Urothelium cell line (cell line): ENCODE measurements at places on chromosomes 5 and 9.

- DNase-seq = peak; percentile 55
Observed at GRCh38 chr5:10518347-10518746, 45.5 kb upstream of the ANKRD33B start.

DNA sequence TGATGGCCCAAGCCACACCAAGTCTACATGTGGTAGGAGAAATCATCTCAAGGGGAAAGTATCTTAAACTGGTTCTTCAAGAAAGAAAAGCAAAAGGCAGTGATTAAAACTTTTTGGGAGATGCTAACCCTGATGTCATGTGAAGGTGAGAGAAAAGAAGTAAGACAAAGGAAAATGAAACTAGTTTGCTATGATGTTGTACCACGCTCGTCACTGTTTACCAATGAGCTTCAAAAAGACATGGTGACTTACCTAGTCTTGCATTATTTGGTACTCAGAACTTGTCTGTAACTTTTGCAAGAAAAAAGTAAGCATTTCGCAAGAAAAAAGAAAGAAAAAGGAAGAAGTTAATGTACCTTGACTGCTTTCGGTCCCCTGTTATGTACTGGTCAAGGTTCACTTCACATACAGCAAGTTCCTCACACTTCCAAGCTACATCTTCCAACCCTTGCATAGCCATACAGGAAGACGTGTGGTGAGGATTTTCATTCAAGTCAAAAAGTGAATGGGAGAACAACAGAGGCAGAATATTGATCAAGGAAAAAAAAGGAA is 739.3 kb downstream of the NR2F1-AS1 start:
- no peak for DNase-seq

DNA sequence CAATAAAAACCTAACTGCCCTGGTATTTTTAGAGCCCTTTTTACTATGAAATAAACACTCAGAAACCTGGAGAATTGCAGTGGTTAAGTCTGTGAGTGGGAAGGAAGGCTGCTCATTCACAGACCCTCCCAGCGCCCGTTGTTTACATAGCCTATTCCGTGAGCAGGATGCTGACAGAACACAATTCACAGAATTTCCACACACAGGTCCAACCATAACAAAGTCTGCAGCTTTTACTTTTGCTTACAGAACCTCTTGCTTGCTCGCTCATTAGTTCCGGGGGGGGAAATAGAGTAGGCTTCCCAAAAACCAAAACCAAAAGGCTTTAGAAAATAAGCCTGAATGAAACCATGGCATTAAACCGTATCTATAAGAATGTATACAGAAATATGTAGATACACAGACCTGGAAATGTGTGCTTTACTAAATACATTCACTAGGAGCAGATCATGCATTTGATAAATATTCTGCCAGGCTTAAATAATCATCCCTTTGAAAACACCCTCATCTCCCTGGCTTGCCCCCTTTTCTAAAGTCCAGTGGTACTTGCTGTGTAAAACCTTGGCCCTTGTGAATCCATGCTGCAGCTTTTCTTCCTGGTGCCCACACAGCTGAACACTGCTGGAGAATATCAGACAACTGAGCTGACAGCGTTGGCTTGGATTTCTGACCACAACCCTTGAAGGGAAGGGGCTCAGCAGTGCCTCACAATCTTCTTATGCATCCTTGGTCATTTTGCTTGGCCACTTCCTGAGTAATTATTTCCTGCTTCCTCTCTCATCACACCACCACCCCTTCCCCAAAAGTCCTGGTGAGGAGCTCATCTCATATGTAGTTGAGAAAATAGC is 128.0 kb downstream of the FANCC start:
- no peak for DNase-seq

DNA sequence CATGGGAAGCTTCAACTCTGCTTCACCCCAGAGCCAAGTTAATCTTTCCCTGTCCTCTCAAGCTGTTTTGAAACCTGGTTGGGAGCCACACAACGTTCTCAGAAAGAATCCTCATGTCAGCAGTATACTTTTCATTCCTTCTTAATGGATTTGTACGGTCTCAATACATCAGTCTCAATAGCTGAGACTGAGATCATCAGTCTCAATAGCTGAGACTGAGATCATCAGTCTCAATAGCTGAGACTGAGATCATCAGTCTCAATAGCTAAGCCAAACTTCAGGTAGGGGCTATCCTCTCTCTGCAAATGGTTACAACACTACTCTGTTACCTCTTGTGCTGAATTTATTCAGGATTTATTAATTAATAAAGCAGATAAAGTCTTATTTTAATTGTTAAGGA is 1317.4 kb upstream of the CDH9 start:
- no peak for DNase-seq

DNA sequence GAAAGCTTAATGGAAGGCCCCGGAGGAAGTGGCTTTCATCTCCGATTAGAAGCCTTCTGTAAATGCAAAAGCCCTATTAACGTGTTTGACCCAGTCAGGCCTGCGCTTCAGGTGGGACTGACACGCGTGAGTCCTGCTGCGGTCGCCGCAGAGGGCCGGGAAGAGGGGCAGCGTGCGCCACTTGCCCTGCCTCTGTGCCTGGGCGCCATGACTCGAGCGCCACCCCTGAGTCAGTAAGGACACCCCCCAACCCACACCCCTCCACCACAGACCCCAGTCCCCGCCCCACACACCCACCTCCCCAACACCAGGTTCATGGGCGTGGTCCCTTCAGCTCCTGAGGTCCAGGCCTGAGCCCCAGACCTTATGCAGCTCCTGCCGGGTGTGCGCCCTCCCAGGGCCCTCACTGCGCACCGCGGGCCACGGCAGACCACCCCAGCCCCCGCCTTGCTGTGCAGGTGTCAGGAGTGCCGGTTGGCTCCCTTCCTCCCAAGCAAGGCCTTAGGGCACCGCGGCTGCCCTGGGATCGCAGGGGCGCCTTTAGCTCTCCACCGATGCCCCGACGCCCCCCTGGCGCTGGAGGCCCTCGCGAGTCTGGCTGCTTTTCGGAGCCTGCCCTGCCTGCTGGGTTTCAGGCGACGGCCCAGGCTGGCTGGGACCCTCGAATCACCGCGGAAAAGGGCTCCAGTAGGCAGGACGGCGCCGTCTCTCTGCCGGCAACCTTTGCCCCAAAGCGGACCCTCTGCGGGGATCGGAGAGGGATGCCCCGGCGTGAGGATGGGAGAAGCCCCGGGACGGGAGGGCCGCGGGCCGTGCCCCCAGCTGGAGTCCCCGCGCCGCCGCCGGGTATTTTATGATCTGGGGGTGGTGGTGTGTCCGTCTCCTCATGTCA is 625 bp upstream of the OLFM1 start:
- no peak for DNase-seq

DNA sequence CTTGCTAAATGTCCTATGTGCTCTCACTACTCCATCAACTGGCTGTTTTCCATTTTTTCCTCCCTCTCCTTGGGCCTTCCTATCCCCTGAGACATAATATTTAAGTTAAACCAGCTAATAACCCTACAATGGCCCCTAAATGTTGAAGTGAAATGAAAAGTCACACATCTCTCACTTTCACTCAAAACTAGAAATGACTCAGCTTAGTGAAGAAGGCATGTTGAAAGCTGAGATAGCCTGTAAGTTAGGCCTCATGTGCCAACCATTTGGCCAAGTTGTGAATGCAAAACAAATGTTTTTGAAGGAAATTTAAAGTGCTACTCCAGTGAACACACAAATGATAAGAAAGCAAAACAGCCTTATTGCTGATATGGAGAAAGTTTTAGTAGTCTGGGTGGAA is 48.8 kb upstream of the CDH10 start:
- DNase-seq = no peak

DNA sequence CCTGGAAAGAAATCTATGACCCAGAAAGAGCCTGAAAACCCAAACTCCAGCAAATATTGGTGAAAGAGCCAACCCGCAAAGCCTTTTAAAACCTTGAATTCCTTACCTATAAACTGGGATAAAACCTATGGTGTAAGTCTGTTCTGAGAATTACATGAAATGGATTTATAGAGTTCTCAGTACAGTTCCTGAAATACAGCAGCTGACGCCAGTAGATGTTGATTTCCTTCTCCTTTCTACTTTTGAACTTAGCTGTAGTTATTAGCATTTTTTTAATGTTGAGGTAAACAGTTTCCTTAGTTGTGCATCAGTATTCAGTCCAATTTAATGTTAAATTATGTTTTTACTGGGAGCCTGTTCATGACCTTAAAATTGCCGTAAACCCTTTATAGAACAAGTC is 3.7 kb downstream of the SPIN1 start:
- DNase-seq = no peak

- DNase-seq = no peak
Observed at GRCh38 chr5:15615859-15616258, 115.9 kb downstream of the FBXL7 start.

GRCh38 chr9:68697851-68698250 is 7.2 kb upstream of the PIP5K1B start:
- no peak for DNase-seq
